Stimulated activated CD8-positive, alpha-beta memory T cell treated with anti-CD3 and anti-CD28 coated beads, Interleukin-4, amount 100 ng/mL, for 4 hours (primary cell): ENCODE measurements at places on chromosomes 2 and 18.

- DNase-seq, result no peak
Measured at GRCh38 chr2:188076149-188077056, 215.3 kb upstream of the GULP1 start.

GRCh38 chr2:168798076-168798887, 4.2 kb upstream of the NOSTRIN start:
- DNase-seq, result no peak

- DNase-seq, result no peak
Measured at GRCh38 chr2:109089602-109090300, 39.3 kb upstream of the SH3RF3 start.

GRCh38 chr2:70603066-70603465, 49.4 kb upstream of the TGFA start:
- DNase-seq, result no peak

DNA sequence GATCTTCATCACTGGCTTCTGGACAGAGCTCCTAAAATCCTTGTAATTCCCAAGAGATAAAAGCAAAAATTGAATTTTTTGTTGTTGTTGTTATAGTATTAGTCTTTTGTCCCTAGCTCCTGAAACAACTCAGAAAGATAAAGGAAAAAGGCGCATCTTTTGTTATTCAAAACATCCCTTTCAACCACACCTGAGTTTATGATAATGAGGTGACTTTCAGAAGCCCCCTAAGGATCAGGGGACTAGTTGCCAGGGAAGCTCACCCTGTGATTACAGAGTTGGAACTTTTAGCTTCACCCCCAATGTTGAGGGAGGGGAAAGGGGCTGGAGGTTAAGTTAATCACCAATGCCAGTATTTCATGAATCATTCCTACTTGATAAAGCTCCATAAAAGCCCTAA, 10.3 kb upstream of the CERKL start:
- no peak for DNase-seq

DNA sequence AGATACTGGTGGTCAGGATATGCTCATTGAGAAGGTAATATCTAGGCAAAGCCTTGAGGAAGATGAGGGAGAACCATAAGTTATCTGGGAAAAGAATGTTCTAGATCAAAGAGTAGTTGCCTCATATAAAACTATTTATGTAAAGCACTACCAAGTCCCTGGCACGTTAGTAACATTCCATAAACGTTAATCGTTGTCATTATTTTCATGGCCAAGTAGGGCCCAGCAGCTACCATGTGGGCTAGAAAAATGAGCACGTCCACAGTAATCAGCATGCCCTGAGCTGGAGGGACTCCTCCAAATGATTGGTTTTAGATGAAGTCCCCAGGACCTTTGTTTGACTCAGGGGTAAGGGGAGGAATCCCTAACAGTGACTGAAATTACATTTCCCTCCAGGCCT, 32.7 kb upstream of the AFTPH start:
- DNase-seq, result no peak

DNA sequence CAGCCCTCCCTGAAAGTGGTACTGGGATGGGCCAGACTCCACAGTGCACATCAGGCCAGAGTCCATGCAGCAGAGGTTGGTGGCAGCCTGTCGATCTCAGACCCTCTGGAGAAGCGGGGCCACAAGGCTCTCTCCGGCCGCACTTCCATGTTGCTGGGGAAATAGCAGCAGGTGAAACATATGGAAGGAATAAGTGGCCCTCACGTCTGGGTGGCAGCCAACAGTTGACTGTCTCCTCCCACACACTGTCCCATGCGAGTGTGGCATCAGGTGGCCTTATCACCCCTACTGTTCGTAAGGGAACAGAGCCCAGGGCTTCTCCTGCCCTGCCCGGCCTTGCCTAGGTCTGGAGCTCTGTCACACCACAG, 58.1 kb upstream of the FOSL2 start:
- no peak for DNase-seq

DNA sequence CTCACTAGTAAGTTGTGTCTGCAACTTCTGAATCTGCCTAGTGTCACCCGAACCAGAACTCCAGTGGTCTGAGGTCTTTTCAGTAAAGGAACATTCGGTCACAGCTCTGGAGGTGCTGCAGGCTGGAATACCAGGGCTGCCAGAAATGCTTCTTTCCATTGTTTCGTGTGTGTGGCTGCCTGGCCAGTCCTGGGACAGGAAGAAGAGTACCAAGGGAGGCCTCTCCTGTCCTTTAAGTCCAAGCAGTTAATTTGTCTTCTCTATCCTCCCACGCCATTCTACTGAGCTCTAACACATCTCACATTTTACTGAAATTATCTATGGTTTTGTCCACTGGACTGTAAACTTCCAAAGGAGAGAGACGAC, 196.0 kb downstream of the LNPK start:
- no peak for DNase-seq

DNA sequence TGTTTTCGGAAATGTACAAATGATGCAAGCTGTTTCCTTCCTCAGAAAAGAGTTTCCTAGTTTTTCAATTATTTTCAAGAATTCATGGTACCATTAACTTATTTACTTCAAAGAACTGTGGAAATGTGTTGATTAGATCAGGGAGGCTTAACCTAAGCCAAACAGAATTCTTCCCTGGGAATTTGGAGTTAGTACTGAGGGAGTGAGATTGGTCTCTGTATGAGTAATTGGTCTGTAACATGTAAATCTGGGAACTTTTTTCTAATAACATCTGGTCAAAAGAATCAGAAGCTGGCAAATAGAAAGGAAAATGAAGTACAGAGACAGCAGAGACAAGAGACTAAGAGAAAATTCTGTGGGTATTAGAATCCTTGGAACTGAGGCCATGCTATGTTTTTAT, 145.8 kb downstream of the BABAM2 start:
- DNase-seq, result no peak

GRCh38 chr2:226295681-226296080, 503.9 kb downstream of the IRS1 start:
- no peak for DNase-seq
